ENCODE measurements at places on chromosomes 6 and 20. TPM values are rescaled to one million over a fixed set of nuclear protein-coding genes. Genes with fewer than 3 reads are reported as not detected.

CDC5L gene
- total RNA-seq: 21.7 TPM

DOK5 gene
- 8.3 TPM for total RNA-seq

LY6G6F gene
- total RNA-seq: not detected

HLA-DQB1 gene
- total RNA-seq: 2.0 TPM

DCDC2 gene
- total RNA-seq: not detected

LY6G5C gene
- not detected for total RNA-seq

PARD6B gene
- 10.7 TPM for total RNA-seq

SAMD3 gene
- total RNA-seq: 1.2 TPM

SPINT3 gene
- not detected for total RNA-seq

C20orf204 gene
- 3.2 TPM for total RNA-seq
